Purkinje cell (primary cell): ENCODE measurements at places on chromosomes 6 and 20. TPM values are rescaled to one million over a fixed set of nuclear protein-coding genes. Genes with fewer than 3 reads are reported as not detected.

ERGIC3 gene
- polyA plus RNA-seq = 146 and 164 TPM in 2 replicates

DDX27 gene
- 21.4 and 34.2 TPM in 2 replicates for polyA plus RNA-seq

NDUFAF4 gene
- 839 and 978 TPM in 2 replicates for polyA plus RNA-seq

ZNF831 gene
- 0.67 TPM in 1 of 2 replicates, not detected in the other for polyA plus RNA-seq

RSPO3 gene
- polyA plus RNA-seq = 69.2 and 85.3 TPM in 2 replicates

SMPDL3A gene
- 39.0 and 46.3 TPM in 2 replicates for polyA plus RNA-seq

RAMACL gene
- polyA plus RNA-seq = 27.2 and 29.6 TPM in 2 replicates

FRS3 gene
- 1.0 and 1.4 TPM in 2 replicates for polyA plus RNA-seq

MLIP gene
- 21.7 and 31.5 TPM in 2 replicates for polyA plus RNA-seq

PBX2 gene
- 0.55 TPM in 1 of 2 replicates, not detected in the other for polyA plus RNA-seq

ROS1 gene
- polyA plus RNA-seq = 0.42 TPM in 1 of 2 replicates, not detected in the other

ALDH8A1 gene
- 1.2 and 2.2 TPM in 2 replicates for polyA plus RNA-seq

EYS gene
- polyA plus RNA-seq = 0.56 and 0.91 TPM in 2 replicates

RCAN2 gene
- polyA plus RNA-seq = 92.0 and 111 TPM in 2 replicates

SIRPD gene
- polyA plus RNA-seq = 2.2 TPM in 1 of 2 replicates, not detected in the other

SIRPG gene
- polyA plus RNA-seq = 4.9 TPM in 1 of 2 replicates, not detected in the other
